ENCODE measurements at places on chromosomes 16 and 17.

GRCh38 chr17:80584176-80584905 is 39.7 kb downstream of the RPTOR start:
- DNase-seq: no peak

- no peak for DNase-seq
These were observed 17.8 kb downstream of the CLUH start for GRCh38 chr17:2693561-2694380.

DNA sequence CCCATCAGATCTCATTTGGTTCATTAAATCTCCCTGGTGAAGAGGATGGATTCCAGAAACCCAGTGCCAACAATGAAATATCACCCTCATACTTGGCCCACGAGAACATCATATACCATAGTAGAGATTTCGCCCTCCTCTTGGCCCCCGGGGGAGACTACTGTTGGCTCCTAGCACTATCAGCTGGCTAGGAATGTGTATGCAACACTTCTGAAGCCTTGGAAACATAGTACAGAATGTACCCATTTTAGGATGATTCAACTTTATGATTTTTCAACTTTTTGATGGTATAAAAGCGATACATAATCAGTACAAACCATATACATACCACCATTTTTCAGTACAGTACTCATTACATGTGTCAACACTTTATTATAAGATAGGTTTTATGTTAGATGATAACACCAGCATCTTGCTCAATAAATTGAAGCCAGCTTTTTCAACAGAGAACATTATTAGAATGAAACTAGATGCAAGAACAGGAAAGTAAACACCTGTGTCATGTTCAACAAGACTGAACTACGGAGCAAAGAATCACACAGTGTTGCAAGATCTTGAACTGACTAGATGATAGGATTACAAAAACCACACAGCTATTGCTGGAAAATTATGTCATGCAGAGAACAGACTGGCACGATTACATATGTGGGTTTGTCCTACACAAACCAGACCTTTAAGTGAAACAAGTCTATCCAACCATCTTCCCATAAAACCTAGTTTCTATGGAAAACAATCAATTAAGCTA is 17.2 kb downstream of the RSL1D1 start:
- peak; percentile 86 for DNase-seq

DNA sequence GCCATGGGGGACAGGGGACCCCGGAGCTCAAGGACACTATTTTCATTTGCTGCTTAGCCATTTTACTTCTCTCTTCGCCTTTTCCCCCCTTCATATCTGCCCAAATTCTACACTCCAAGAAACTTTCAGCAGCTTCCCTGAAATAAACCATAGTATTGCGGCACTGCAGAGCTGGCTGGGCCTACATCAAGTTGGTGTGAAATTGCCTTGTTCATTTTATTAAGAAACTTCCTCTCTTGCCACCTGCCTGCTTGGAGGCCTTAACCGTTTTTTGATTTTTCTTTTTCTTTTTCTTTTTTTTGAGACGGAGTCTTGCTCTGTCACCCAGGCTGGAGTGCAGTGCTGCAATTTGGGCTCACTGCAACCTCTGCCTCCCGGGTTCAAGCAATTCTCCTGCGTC is 7.4 kb upstream of the CPNE2 start:
- peak; percentile 79 for DNase-seq

DNA sequence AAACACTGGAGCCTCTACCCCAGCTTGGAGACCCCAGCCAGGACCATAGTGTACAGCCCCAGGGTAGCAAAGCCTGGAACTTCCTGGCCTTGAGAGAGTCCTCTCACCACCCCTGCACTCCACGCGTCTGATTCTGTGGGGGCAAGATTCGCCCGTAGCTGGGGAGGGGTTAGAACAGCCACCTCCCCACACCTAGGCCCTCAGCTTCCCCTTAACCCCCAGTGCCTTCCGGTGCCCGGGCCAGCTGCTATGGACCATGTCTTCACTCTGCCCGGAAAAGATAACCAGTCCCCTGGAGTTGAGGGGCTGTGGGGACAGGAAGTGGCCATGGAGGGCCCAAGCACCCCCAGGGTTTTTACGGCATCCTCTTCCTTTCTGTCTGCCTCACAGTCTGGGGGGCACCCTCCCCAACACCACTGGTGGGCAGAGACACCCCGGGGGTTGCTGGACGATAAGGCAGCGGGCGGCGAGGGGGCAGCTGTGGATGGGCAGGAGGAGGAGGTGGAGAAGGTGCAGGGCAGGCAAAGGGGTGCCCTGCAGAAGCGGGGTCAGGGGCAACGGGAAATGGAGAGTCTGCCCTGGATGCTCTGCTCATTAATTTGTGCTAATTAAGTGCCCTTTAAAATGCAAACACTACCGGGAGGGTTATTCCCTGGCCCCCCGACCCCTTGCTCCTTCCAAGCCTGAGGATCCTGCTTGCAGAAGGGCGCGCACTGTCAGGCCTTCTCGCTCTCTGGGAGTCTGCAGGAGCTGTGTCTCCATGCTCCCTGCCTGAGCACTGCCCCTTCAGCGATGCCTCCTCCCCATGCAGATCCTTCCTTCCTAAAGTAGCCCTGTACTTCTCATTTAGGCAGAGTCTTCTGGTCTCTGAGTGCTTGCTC is 2.4 kb downstream of the PRSS27 start:
- DNase-seq: no peak

GRCh38 chr16:79847569-79847968 is 247.0 kb upstream of the MAF start:
- no peak for DNase-seq

- DNase-seq: no peak
These were observed 802 bp upstream of the ATXN2L start for GRCh38 chr16:28821874-28822519.

DNA sequence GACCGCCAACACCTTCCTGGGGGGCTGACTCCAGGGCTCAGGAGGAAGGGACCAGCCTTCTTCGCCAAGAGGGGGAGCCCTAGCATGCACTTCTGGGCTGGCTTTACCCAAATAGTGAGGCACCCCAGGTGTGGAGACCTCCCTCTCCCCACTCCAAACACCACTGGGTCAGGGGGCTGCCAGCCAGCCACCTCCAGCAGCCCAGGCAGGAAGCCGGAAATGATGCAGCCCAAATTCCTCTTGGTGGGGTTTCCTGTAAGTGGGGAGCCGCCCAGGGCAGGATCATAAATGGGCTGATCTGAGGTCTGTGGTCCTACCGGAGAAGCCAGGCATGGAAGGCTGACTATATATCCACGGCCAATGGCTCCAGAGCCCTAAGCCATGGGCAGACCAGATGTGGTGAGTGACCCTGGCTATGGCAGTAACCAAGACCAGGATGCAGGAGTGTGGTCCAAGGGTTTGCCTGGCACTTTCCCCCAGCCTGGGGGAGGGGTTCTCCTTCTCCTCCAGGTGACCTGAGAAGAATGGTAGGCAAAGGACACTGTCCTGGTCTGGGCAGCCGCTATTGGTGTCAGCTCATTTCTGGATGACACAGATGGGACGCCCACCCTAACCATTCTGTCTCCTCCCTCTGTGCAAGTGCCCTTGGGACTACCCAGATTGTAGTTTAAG is 4.2 kb downstream of the GIT1 start:
- no peak for DNase-seq

- no peak for DNase-seq
These were observed 195.2 kb upstream of the KIF2B start for GRCh38 chr17:53627511-53627910.

- DNase-seq: no peak
These were observed 30.6 kb downstream of the CLUH start for GRCh38 chr17:2680961-2681360.

- no peak for DNase-seq
These were observed 13.2 kb downstream of the NLK start for GRCh38 chr17:28055546-28056275.

DNA sequence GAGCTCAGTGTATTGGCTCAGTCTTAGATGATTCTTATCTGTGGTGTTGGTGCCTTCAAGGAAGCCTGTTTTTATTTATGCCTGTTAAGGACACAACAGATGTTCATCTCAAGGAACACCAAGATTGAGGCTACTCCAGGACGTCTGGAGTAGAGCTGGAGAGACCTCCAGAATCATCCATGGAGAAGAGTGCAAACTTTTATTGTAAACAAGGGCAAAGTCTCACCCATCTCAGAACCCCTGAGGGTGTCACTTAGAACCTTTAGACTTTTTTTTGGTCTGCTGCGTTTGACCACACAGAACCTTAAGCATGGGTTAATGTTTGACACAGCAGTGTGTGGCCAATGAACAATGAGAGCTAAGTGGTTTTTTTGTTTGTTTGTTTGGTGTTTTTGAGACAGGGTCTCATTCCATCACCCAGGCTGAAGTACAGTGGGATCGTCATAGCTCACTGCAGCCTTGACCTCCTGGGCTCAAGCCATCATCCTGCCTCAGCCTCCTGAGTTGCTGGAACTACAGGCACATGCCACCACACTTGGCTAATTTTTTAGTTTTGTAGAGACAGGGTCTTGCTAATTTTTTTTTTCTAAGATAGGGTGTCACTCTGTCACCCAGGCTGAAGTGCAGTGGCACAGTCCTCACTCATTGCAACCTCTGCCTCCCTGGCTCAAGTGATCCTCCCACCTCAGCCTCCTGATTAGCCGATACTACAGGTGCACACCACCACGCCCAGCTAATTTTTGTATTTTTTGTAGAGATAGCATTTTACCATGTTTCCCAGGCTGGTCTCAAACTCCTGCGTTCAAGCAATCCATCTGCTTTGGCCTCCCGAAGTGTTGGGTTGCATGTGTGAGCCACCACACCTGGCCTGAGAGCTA is 16.3 kb downstream of the SLC47A1 start:
- DNase-seq: no peak

GRCh38 chr16:57001026-57001679 is 11.8 kb downstream of the NLRC5 start:
- no peak for DNase-seq

DNA sequence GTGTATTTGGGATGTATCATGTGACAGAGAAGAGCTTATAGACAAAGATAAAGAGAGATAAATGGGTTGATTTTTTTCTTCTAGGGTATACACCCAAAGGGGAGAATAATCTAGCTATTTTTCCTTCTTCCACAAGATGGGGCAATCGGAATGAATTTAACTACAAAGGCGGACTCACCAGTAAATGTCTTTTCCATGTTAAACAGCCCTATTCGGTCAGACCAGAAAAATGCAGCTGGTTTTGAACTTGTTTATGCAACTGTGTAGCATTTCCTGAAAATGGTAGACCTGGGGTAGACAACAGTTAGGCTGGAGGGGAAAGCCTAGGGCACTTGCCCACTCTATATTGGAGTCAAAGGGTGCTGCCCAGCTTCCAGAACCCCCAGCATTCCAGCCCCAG is 477.1 kb downstream of the TOX3 start:
- DNase-seq: no peak

- DNase-seq: no peak
These were observed 397.3 kb downstream of the SHISA9 start for GRCh38 chr16:13298666-13299065.

DNA sequence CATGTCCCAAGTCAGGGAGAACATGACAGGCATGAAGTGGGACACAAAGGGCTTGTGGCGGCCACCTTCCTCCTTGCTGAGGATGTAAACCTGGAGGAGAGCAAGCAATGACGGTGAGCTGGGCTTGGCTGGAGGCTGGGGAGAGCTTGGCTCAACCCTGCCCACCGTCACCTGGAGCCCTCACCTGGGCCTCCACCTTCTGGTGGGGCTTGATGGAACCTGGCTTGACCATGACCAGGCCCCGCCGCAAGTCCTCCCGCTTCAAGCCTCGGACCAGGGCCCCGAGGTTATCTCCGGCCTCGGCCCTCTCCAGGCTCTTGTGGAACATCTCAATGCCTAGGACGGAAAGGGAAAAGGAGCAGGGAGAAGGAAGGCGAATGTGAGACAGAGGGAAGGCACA is 2.4 kb downstream of the TUFM start:
- no peak for DNase-seq

DNA sequence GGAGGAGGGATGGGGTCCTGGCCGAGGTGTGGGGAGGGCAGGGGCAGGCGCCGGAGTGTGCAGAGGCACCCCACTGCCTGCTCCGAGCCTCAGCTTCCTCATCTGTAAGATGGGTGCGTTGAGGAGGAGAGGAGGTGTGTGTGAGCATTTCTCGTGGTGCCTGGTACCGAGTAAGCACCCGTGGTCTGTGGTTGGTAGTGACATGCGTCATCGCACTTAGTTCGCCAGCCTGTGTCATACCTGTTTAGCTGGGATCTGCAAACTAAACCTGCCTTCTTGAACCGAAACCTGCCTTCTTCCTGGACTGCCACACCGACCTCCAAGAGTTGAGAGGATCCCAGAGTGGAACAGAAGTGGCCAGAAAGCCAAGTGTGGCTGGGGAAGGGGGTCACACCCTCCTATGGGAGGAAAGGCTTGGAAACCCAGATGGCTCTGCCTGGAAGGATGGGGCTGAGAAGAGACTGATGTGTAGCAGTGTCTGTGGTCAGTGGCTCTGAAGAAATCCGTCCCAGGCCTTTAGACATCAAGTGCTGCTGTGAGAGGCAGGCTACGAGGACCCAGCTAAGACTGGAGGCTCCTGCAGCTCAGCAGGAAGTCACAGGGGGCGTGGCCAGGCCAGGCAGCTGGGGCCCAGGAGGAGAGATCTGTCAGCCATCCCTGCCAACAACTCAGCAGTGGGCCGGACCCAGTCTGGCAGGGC is 162.6 kb upstream of the PLCG2 start:
- DNase-seq: peak; percentile 71

GRCh38 chr17:72122765-72123529 is 2.1 kb downstream of the SOX9 start:
- no peak for DNase-seq

GRCh38 chr17:2692781-2693135 is 18.8 kb downstream of the CLUH start:
- DNase-seq: no peak

DNA sequence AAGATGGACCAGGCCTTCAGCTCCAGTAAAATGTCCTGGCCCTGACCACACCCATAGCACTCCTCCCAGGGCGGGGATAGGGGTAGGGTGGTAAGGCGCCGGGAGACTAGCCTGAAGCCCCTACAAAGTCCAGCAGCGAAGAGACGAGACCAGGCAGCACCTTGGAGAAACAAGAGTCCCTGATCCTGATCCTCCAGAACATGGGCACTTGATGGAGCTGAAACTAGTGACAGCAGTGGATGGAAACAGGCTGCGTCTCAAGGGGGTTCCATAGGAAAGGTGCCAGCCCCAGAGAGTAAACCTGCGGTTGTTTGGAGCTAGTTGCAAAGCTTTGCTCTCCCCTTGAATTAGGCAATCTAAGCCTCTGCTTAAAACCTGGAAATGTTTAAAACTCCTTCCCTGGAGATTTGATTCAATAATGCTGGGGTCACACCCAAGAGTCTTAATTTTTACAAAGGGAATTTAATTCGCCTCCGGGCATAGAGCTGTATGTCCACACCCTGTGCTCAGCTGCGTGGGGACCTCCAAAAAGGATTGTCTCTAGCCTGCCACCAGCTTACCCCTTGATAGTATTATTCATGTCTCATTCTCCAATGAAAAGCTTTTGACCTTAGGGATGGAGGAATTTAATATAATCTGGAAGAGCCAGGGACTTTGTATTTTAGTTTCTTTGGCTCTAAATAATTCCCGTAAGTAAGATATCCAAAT is 258.6 kb downstream of the PMP22 start:
- DNase-seq: no peak

GRCh38 chr17:8326511-8327302 is 12.9 kb upstream of the ODF4 start:
- DNase-seq: peak; percentile 23

Data from MV-4-11 (cell line).